ENCODE measurements at places on chromosomes 5 and 9.

GRCh38 chr9:13412331-13412730 is 132.8 kb upstream of the MPDZ start:
- DNase-seq, result no peak

- no peak for DNase-seq
These were observed 1.2 kb downstream of the PRRT1B start for GRCh38 chr9:131546336-131547084.

GRCh38 chr5:109307456-109307855 is 102.3 kb downstream of the PJA2 start:
- no peak for DNase-seq

- no peak for DNase-seq
These were observed 293.8 kb upstream of the GRAMD2B start for GRCh38 chr5:126129431-126129830.

DNA sequence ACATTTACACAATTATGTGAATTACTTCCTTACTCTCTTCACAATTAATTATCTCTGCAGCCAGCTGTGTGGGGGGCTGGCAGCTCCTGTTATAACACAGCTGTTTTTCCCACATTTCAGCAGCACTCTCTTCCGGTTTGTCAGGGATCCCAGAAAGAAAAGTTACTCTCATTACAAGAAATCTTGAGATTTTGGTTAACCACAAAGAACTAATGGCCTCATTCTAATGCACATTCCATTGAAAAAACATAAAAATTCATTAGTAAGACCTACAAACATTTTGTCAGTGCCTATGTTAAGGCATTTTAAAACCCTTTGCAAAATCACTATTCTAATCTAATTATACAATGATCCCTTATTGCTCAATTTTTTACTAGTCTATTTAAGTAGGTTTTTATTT is 64.1 kb downstream of the PDE4D start:
- DNase-seq, result no peak

DNA sequence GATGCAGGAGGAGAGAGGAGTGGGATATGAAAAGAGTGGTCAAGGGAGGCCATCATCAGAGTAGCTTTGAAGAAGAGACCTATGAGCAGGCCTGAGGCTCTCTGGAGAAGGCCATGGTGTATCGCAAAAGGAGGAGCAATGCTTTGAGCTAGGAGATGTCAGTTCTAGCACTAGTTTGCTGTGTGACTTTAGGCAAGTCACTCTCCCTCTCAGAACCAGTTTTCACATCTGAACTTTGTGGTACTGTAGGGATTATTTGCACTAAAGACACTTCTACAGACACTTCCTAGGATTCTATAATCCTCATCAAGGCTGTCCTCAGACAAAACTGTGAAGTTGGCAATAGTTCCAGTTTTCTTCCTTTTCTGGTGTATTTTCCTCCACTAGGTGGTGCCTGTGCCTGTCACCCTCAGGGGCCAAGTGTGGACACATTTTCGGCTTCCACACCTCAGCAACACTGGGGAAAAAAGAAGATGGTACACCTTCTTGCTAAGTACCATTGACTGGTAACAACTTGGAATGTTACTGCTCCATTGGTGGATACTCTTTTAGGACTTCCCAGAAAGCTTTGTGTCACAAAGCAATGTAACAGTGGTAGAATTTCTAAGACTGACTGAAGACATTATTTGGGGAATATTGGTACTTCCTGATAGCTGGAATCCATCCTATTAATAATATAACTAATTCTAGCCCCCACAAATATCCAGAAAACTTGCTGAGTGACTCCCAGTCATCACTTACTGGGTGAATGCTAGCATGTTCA is 9.9 kb downstream of the PAPPA start:
- DNase-seq, result no peak

- no peak for DNase-seq
These were observed 7.4 kb downstream of the CPLX2 start for GRCh38 chr5:175878544-175879438.

DNA sequence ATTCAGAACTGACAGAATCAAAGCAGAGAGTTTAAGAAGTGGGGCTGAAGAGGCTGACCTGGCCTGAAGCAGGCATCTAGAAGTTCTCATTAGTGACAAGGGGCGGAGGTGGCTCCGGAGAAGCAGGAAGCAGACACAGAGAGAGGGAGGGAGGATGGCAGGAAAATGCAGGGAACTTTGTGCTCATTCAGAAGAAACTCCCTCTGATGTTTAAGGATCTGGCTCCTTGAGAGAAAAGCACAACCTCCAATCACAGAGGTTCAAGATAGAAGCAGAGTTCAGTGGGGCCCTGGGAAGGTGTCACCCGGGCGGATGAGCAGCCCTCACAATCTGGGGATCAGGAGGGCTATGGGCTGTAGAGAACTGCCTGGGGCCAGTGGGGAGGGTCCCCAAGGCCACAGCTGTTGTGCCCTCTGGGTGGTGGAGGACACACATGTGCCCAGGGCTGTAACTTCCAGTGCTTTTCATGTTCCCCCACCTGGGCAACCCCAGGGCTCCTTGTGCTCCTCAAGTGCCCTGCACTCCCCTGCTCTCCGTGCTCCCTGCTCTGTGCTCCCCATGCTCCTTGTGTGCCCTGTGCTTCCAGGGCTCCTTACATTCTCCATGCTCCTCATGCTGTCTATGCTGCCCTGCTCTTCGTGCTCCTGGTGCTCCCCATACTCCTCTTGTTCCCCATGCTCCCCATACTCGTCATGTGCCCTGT is 51.4 kb downstream of the TRIP13 start:
- DNase-seq, result no peak

GRCh38 chr5:12745537-12745936 is 841.3 kb upstream of the CTNND2 start:
- no peak for DNase-seq
